ENCODE measurements at places on chromosomes 6 and 20. TPM values are rescaled to one million over a fixed set of nuclear protein-coding genes. Genes with fewer than 3 reads are reported as not detected.
A peak's percentile ranks its signal among the peaks of the same experiment; 100 is the strongest.

GRCh38 chr6:137602313-137603197 is 108.4 kb upstream of the OLIG3 start:
- H3K27me3 ChIP-seq, result peaks cover 10% of the 10 kb centered on the region
- H3K4me3 ChIP-seq, result no peak overlapping the region
- no peak for DNase-seq

GRCh38 chr6:158014505-158015187 is 33.0 kb downstream of the SYNJ2 start:
- H3K4me1 ChIP-seq, result no peaks in the 10 kb centered on the region
- H3K27ac ChIP-seq, result no peak overlapping the region
- DNase-seq, result no peak
- no peak overlapping the region for H3K4me3 ChIP-seq
- no peaks in the 10 kb centered on the region for H3K27me3 ChIP-seq

- no peaks in the 10 kb centered on the region for H3K27me3 ChIP-seq
- DNase-seq, result no peak
- no peaks in the 10 kb centered on the region for H3K4me1 ChIP-seq
- no peaks in the 10 kb centered on the region for H3K36me3 ChIP-seq
- no peak overlapping the region for H3K4me3 ChIP-seq
- no peak overlapping the region for H3K27ac ChIP-seq
Measured at GRCh38 chr6:53581856-53582255, 37.0 kb upstream of the GCLC start.

DNA sequence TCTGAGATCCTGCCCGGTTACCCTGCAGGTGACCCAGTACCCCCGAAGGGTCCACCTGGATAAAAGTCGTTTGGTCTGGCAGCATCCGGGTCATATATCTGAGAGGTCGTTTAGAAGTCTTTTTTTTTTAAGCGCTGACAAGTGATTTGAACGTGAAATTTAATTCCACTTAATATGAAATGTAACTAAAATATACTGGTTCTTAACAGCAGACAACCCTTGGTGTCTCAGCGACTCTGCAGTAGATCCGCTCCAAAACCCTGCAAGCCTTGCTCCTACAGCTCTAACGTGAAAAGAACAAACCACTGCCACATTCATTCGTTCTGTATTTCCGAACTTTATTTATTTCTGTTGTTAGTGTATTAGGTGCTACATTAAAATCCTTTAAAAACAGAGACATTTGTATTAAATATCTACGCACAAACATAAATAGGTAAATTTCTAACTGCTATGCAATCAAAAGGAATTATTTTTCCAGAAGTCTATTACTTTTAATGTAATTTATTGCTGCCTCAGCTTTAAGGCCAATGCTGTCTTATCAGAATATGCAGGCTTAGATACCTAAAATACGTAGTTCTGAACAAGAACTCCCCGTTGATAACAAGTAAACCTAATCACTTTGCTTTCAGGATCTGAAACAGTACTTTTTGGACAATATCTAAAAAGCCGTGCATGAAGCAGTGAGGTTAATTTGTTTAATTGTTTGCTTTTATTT is 33.5 kb upstream of the TCF21 start:
- H3K36me3 ChIP-seq, result no peaks in the 10 kb centered on the region
- no peak overlapping the region for H3K27ac ChIP-seq
- no peak for DNase-seq
- H3K4me1 ChIP-seq, result no peaks in the 10 kb centered on the region

- DNase-seq, result no peak
- peak overlapping the region; percentile 97 for H3K27ac ChIP-seq
- peaks cover 18% of the 10 kb centered on the region for H3K36me3 ChIP-seq
Measured at GRCh38 chr20:3796477-3797225, 541 bp downstream of the CDC25B start.

GRCh38 chr6:6508643-6509042 is 79.9 kb upstream of the LY86 start:
- no peaks in the 10 kb centered on the region for H3K4me1 ChIP-seq
- DNase-seq, result no peak
- no peak overlapping the region for H3K4me3 ChIP-seq
- no peaks in the 10 kb centered on the region for H3K36me3 ChIP-seq
- H3K27me3 ChIP-seq, result peaks cover 43% of the 10 kb centered on the region
- H3K27ac ChIP-seq, result no peak overlapping the region

GRCh38 chr20:14410869-14411555 is 73.6 kb upstream of the FLRT3 start:
- no peaks in the 10 kb centered on the region for H3K36me3 ChIP-seq
- H3K4me3 ChIP-seq, result no peak overlapping the region
- DNase-seq, result no peak
- no peak overlapping the region for H3K27ac ChIP-seq
- H3K4me1 ChIP-seq, result peaks cover 4% of the 10 kb centered on the region

- DNase-seq, result no peak
- H3K27ac ChIP-seq, result no peak overlapping the region
- no peaks in the 10 kb centered on the region for H3K36me3 ChIP-seq
- no peaks in the 10 kb centered on the region for H3K4me1 ChIP-seq
- no peak overlapping the region for H3K4me3 ChIP-seq
Measured at GRCh38 chr6:136740050-136740974, 52.0 kb downstream of the MAP3K5 start.

- peaks cover 3% of the 10 kb centered on the region for H3K27me3 ChIP-seq
- DNase-seq, result no peak
- no peaks in the 10 kb centered on the region for H3K4me1 ChIP-seq
Measured at GRCh38 chr6:31386977-31387376, 16.4 kb upstream of the MICA start.

- H3K27me3 ChIP-seq, result no peaks in the 10 kb centered on the region
- H3K4me1 ChIP-seq, result no peaks in the 10 kb centered on the region
- no peak overlapping the region for H3K27ac ChIP-seq
- H3K36me3 ChIP-seq, result no peaks in the 10 kb centered on the region
- no peak for DNase-seq
- no peak overlapping the region for H3K4me3 ChIP-seq
Measured at GRCh38 chr6:108951351-108951953, 103.2 kb downstream of the ARMC2 start.

- H3K27me3 ChIP-seq, result no peaks in the 10 kb centered on the region
- H3K4me3 ChIP-seq, result no peak overlapping the region
- H3K36me3 ChIP-seq, result no peaks in the 10 kb centered on the region
- H3K4me1 ChIP-seq, result no peaks in the 10 kb centered on the region
- H3K27ac ChIP-seq, result no peak overlapping the region
Measured at GRCh38 chr6:9507136-9507895, 907.6 kb downstream of the TFAP2A start.

GRCh38 chr20:19789446-19789845 is 31.4 kb downstream of the RIN2 start:
- no peaks in the 10 kb centered on the region for H3K27me3 ChIP-seq
- H3K4me1 ChIP-seq, result peaks cover 11% of the 10 kb centered on the region
- H3K36me3 ChIP-seq, result no peaks in the 10 kb centered on the region
- no peak for DNase-seq

DNA sequence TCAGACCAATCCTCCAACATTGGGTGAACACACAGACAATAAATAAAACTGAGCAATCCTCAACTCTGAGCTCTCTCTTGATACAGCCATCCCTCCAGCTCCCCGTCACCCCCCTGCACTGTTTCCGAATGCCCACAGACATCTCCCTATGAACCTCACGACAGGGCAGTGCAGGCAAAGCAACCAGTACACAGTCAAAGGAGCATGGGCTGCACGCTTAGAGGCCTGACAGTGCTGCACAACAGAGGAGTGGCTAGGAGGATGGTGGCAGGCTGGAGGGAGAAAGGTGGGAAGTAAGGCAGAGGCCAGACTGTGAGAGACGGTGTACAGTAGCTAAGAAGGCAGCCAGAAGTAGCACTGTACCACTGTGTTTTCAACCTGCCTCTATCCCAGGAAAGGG is 24.0 kb downstream of the FYN start:
- no peak overlapping the region for H3K4me3 ChIP-seq
- no peak overlapping the region for H3K27ac ChIP-seq
- H3K36me3 ChIP-seq, result no peaks in the 10 kb centered on the region
- no peaks in the 10 kb centered on the region for H3K4me1 ChIP-seq
- no peak for DNase-seq

Gene TAGAP
- total RNA-seq, result 0.30 TPM

Gene SFTA2
- total RNA-seq, result not detected

Data from HCT116 (cell line).